ENCODE measurements at places on chromosomes 2 and 18. TPM values are rescaled to one million over a fixed set of nuclear protein-coding genes. Genes with fewer than 3 reads are reported as not detected.

The PCARE gene
- not detected for total RNA-seq

The FOSL2 gene
- total RNA-seq: 84.3 TPM

The DLGAP1 gene
- 0.53 TPM for total RNA-seq

The C1GALT1C1L gene
- total RNA-seq: 0.20 TPM

The CCDC68 gene
- total RNA-seq: 15.1 TPM

The OSBPL6 gene
- 4.6 TPM for total RNA-seq

The SLC4A1AP gene
- 24.9 TPM for total RNA-seq

The REG3A gene
- total RNA-seq: not detected

The EML6 gene
- total RNA-seq: 1.2 TPM

The XDH gene
- total RNA-seq: 2.7 TPM

The TSGA10 gene
- total RNA-seq: 2.5 TPM

The TUBA3D gene
- not detected for total RNA-seq

The ACYP2 gene
- 13.4 TPM for total RNA-seq

The SPR gene
- 27.4 TPM for total RNA-seq

The VWA3B gene
- not detected for total RNA-seq

The C2orf74 gene
- 11.3 TPM for total RNA-seq

The TMEM127 gene
- total RNA-seq: 44.0 TPM

The PLB1 gene
- total RNA-seq: 1.3 TPM

The CYP1B1 gene
- total RNA-seq: 92.9 TPM

The ALPP gene
- total RNA-seq: not detected

The PPP3R1 gene
- total RNA-seq: 32.8 TPM

The ALK gene
- 0.07 TPM for total RNA-seq

The ANKRD39 gene
- 5.5 TPM for total RNA-seq

The LPIN1 gene
- total RNA-seq: 53.6 TPM

The SERPINB5 gene
- not detected for total RNA-seq

The ATP9B gene
- total RNA-seq: 28.9 TPM

The POTEI gene
- total RNA-seq: not detected

The ANKRD30BL gene
- total RNA-seq: not detected

The ZSWIM2 gene
- total RNA-seq: 0.10 TPM
